Smooth muscle cell of bladder (primary cell): ENCODE measurements at places on chromosomes 5 and 9. TPM values are rescaled to one million over a fixed set of nuclear protein-coding genes. Genes with fewer than 3 reads are reported as not detected.

Gene SLC4A9
- not detected in 2 replicates for total RNA-seq

Gene IFNB1
- not detected in 2 replicates for total RNA-seq

Gene UQCRQ
- 147 and 188 TPM in 2 replicates for total RNA-seq

Gene FOXD4L4
- total RNA-seq, result 0.14 and 0.18 TPM in 2 replicates

Gene IL31RA
- 0.18 and 0.71 TPM in 2 replicates for total RNA-seq

Gene IL13
- not detected in 2 replicates for total RNA-seq

Gene THBS4
- 1.1 and 3.2 TPM in 2 replicates for total RNA-seq

Gene SPATA31A3
- total RNA-seq, result not detected in 2 replicates

Gene SPATA9
- total RNA-seq, result 0.18 and 0.71 TPM in 2 replicates

Gene PKD2L2
- 0.18 TPM in 1 of 2 replicates, not detected in the other for total RNA-seq

Gene NR4A3
- 0.55 and 1.00 TPM in 2 replicates for total RNA-seq

Gene TERT
- total RNA-seq, result not detected in 2 replicates

Gene CYSRT1
- total RNA-seq, result 0.18 and 0.57 TPM in 2 replicates

Gene CORO2A
- 0.28 and 0.57 TPM in 2 replicates for total RNA-seq

Gene VDAC1
- 293 and 373 TPM in 2 replicates for total RNA-seq

Gene ARHGEF39
- total RNA-seq, result 0.09 and 0.28 TPM in 2 replicates

Gene GPR150
- total RNA-seq, result 0.28 TPM in 2 replicates

Gene ORM2
- not detected in 2 replicates for total RNA-seq

Gene NOTCH1
- 13.5 and 17.4 TPM in 2 replicates for total RNA-seq
